ENCODE measurements at places on chromosomes 2 and 18.
A peak's percentile ranks its signal among the peaks of the same experiment; 100 is the strongest.

- DNase-seq, result no peak
Measured at GRCh38 chr2:129575431-129575830, 404.0 kb upstream of the RAB6C start.

- DNase-seq, result no peak
Measured at GRCh38 chr2:195961873-195962272, 106.8 kb downstream of the DNAH7 start.

DNA sequence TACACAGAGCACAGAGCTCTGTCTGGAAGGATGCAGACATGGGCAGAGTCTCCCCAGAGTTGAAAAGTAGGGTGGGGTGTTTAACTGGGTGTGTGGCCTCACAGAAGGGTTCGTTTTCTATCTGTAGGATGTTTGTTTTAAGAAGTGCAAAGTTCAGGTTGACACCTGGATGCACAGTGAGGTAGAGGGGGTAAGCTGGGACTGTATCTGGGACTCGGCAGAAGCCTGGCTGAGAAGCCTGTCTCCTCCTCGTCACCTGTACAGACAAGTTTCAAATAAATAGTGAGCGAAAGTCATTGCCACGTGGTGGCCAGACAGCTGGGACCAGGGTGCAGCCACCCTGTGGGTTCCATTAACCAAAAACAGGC lies 145.9 kb downstream of the KLHL29 start:
- DNase-seq, result no peak

DNA sequence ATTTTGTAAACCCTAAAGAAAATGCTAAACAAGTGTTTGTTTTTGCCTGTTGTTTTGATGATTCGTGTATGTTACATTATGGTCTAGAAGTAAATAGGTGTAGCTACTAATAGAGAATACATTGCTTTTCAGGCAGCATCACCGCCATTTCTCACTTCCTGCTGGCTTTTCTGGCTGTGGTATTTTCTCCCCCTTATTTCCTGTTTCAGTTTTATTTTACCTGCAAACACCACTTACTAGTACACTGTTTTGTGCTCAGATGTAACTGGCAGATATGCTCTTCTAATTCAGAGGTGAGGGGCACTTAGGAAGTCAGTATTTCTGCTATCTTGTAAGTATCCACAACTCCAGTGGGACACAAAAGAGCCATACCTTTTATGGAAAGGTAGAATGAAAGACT lies 38.1 kb upstream of the SLC3A1 start:
- DNase-seq, result peak; percentile 68

- DNase-seq, result no peak
Measured at GRCh38 chr18:36454245-36454644, 156.7 kb downstream of the FHOD3 start.

DNA sequence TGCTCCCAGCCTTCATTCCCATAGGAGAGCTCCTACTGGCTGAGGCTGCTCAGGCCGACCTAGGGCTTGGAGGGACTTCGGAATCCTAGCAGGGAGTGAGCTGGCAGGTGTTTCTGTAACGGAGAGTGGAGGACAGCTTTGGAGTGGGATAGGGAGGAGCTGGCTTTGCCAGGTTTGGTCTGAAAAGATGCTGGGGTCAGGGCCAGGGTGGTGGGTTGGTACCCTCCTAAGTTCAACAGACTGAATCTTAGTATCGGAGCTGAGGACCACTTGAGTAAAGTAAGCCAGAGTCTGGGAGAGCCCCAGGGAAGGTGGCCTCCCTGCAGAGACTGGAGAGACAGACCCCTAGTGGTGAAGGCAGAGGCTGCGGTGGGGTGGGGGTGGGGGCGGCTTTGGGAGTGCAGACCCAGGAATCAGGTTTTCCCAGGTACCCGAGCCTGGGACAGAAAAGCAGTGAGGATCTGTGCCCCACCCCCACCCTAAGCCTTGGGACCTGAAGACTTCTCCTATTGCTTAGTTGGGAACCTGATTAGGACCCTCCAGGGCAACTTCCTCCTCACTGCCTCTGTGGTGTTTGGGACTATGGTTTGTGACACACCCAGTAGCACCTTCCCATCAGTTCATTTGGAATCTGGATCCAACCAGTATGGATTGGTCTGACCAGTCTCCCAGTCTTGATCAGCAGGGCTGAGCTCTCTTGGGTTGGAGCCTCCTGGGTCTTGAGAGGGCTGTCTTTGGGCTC lies 3.0 kb downstream of the CNNM4 start:
- no peak for DNase-seq

GRCh38 chr18:63342206-63342605 lies 22.6 kb upstream of the BCL2 start:
- peak; percentile 45 for DNase-seq

DNA sequence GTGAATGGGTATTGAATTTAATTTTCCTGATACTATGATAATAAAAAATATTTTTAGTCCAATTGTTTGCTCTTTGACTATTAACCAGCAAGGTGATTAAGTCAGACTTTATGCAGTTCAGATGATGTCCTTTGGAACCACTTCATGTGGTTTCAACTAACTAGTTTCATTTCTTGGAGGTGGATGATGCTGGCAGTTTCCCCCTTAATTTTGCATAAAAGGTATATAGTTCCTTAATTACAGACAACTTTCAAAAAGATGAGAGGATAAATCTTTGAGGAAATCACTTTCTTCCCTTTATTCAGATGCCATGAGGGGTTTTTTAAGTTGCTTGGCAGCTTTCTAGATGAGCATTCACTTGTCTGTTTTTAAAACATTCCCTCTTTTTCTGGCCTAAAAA lies 223.1 kb downstream of the PHLPP1 start:
- no peak for DNase-seq

DNA sequence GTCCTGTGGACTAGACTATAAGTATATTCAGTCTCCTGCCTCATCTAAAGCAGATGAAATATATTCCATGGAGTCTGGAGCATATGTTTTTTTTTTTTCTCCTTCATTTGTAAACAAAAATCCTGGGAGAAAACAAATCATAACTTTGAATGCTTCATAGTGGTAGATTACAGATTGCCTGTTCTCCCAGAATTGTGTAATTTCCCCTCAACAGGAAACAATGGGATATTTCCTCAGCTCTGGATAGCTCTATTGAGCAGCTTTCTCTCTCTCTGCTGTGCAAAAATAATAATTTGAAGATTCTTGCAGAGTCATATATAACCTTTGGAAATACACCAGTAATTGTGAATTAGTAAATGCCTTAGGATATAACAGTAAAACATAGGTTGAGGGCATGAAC lies 1406.6 kb upstream of the ACVR2A start:
- no peak for DNase-seq

- no peak for DNase-seq
Measured at GRCh38 chr2:46929612-46930011, 14.0 kb upstream of the MCFD2 start.

- DNase-seq, result no peak
Measured at GRCh38 chr2:185676316-185676715, 62.3 kb upstream of the FSIP2 start.

GRCh38 chr18:74625157-74625556 lies 27.5 kb downstream of the ZNF407 start:
- no peak for DNase-seq

- DNase-seq, result no peak
Measured at GRCh38 chr2:53317861-53318260, 449.7 kb upstream of the CHAC2 start.

- no peak for DNase-seq
Measured at GRCh38 chr2:191220671-191221070, 24.5 kb upstream of the MYO1B start.

- DNase-seq, result no peak
Measured at GRCh38 chr2:217189747-217190146, 329.9 kb upstream of the TNP1 start.

- DNase-seq, result no peak
Measured at GRCh38 chr2:94890234-94890633, 19.0 kb downstream of the TEKT4 start.

GRCh38 chr18:2880473-2880872 lies 33.7 kb downstream of the EMILIN2 start:
- no peak for DNase-seq

- DNase-seq, result peak; percentile 69
Measured at GRCh38 chr2:97011977-97012569, 25.7 kb upstream of the FAM178B start.

DNA sequence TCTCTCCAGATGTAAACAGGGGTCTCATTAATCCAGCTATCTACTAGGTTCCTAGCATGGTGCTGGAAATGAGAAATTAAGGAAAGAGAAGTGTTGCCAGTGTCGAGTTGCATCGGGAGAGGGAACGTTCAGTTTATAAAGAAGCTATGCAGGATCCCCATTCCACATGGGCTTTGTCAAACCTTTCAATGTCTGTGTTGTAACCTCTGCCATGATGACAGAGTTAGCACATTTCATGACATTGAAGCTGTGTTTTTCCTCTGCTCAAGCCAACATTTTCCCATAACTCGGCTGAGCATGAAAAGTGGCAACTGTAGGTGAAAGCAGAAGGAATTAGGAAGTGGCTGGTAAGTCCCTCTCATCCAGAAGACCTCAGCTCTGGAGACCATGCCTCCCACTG lies 133.4 kb downstream of the WDSUB1 start:
- DNase-seq, result no peak

GRCh38 chr2:177030451-177031105 lies 182.0 kb upstream of the HNRNPA3 start:
- no peak for DNase-seq

DNA sequence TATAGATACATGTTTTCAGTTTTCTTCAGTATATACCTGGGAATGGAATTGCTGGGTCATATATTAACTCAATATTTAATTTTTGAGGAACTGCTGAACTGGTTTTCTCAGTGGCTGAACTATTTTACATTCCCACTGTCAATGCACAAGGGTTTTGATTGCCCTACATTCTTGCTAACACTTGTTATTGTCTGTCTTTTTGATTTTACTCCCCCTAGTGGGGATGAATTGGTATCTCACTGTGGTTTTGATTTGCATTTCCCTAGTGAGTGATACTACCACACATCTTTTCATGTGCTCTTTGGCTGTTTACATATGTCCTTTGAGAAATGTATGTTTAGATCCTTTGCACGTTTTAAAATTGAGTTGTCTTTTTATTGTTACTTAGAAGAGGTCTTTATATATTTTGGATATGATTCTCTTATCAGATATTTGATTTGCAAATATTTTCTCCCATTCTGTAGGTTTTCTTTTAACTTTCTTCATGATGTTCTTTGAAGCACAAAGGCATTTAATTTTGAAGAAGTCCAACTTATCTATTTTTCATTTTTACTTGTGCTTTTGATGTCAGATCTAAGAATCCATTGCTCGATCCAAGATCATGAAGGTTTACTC lies 36.2 kb downstream of the ASB1 start:
- DNase-seq, result peak; percentile 20

DNA sequence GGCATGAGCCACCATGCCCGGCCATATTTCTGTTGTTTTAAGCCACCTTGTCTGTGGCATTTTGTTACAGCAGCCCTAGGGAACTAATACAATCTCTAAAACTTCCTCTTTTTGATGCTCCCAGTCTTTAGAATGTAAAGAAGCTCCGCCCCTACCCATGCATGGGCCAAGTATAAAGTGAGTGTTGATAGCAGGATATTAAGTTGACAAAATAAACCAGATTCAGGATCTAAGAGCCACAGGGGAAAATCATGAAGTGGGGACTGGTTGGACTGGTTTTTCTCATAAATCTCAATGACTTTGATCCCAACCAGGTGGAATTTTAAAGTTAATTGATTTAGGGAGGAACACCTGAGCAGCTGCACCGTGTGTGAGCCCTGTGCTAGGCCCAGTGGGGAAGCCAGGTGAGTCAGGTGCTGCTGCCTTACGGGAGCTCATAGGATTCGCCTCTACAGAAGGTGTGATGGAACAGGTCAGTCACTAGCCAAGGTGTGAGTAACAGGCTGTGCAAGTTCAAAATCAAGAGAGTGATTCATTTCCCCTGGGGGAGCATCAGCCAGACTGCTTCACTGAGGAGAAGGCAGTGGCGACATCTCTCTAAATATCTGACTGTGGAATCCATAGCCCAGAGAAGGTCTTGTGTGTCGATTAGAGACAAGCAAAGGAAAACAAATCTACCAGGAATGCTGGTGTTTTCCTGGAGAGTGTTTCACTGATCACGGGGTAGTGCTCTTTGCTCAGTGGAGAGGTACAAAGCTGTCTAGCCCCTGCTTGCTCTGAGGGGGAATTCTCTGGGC lies 63.0 kb upstream of the MSH2 start:
- no peak for DNase-seq

DNA sequence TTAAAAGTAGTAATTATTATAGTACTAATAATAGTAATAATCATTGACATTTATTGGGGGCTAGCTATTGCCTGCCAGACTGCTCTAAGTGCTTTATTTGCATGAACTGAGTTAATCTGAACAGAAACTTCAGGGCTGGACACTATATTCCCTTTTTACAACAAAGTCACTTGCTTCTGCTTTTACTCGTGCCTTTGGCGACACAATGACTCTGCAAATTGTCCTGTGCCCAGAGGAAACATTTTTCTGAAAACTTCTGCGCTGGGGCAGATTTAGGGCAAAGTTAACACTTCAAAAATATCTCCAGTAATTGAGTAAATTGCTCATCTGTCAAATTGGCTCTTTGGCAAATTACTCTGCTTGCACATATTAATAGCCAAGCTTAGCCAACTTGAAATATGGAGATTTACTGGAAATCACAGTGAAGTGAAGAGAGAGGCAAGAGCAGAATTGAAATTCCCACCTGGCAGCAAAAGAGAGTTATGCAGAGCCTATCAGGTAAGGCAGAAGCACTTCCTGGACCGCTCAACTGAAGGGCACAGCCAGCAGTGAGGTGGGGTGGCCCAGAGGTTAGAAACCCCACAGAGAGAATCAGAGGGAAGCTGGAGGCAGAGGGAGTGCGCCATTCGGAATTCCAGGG lies 36.3 kb downstream of the BMP10 start:
- no peak for DNase-seq

GRCh38 chr2:166591226-166591625 lies 97.2 kb upstream of the SCN7A start:
- DNase-seq, result no peak

DNA sequence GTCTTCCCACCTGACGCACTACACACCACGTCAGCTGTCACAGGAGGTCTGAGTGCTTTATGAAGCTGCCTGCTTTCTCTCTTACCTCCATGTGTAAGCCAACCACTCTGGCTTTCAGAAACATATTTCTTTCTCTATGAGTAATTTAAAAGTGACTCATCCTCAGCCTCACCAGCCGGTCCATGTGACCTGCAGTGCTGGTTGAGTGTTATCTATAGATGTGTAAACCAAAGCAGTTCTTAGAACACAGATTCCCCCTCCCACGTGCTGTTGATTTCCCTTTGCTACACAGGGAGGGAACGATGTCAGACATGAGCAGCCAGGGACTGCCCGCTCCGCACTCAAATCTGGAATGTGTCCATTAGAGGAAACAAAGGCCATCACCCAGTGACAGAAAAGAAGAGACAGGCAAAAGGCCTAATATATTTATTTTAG lies 157.8 kb downstream of the BCL2 start:
- DNase-seq, result peak; percentile 90

GRCh38 chr2:16006537-16007166 lies 66.3 kb downstream of the MYCN start:
- no peak for DNase-seq

GRCh38 chr2:79447463-79447862 lies 65.4 kb upstream of the CTNNA2 start:
- DNase-seq, result no peak

DNA sequence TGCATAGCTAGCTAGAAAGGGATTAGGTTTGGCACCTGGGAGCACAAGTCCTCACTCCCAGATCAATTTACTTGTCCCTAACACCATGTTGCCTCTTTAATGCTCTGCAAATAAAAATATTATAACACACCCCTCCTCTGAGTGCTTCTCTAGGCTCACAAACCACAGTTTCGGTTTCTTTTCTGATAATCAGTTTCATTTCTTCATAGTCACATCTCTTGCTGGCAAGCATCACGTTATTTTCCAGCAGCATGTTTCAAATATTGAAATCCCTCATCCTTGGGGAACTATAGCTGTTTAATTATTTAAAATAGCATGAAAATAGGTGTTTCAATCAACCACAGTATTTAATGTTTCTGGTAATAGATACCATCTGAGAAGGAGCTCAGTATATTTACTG lies 13.9 kb upstream of the SMCHD1 start:
- DNase-seq, result no peak

Data from activated CD8-positive, alpha-beta T cell treated with anti-CD3 and anti-CD28 coated beads, Interleukin-2, amount 10 ng/mL, durations not matched to agents 7 days and 5 days (primary cell).